Amniotic epithelial cell (primary cell): ENCODE measurements at places on chromosomes 7 and 10.

- DNase-seq, result no peak
Measured at GRCh38 chr7:96246919-96247318, 75.0 kb downstream of the SLC25A13 start.

DNA sequence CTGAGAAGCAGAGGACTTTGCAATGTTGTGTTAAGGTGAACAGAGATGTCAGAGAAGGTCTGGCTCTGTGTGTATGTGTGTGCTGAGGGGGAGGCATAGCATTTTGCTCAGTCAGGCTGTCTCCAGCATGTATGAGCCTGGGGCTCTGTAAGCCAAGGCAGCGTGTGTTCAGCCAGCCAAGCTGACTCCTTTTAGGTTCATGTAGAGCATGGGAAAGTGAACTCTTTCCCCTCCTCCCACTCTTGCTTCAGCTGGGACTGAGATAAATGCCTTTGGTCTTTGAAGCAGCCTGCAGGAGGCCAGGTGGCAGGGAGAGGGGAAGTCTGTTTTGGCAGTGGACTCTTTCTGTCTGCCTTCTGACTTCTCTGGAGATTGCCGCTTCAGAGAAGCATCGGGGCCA is 3.8 kb downstream of the SFXN2 start:
- peak; percentile 95 for DNase-seq

- no peak for DNase-seq
Measured at GRCh38 chr7:20282959-20283358, 47.7 kb upstream of the ITGB8 start.

DNA sequence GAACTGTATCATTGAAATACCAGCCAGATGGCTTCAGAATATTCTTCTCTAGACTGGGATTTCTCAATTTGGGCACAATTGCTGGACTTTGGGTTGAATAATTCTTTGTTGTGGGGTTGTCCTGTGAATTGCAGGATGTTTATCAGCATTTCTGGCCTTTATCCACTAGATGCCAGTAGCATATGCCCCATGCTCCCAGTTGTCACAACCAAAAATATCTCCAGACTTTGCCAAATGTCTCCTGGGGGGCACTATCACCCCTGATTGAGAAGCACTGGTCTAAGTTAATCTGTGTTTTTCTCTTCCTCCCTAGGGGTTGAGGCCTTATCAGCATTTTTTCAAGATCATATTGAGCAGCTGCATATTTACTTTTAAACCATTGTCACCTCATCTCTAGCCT is 204.9 kb upstream of the SP8 start:
- no peak for DNase-seq
